SK-MEL-5 (cell line): ENCODE measurements at places on chromosomes 5 and 9. TPM values are rescaled to one million over a fixed set of nuclear protein-coding genes. Genes with fewer than 3 reads are reported as not detected.

GRCh38 chr9:97397220-97397619, 14.7 kb upstream of the TDRD7 start:
- no peak for DNase-seq

DNA sequence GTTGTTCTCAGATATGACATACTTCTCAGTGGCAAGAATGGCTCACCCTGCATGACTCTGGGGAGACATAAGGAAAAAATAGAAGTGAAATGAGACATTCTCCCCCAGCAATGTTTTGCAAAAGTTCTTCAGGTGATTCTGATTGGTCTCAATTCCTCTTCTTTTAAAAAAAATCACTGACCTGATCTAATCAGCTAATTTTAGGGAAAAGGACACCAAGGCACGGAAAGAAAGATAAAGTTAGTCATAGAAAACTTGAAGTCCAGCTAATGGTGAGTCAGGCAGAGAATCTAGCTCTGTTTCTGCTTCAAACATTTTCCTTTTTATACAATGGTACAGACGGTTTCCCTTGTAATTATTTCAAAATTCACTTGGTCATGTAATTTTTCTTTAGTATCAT, 1018.9 kb upstream of the ARRDC3 start:
- DNase-seq, result no peak

DNA sequence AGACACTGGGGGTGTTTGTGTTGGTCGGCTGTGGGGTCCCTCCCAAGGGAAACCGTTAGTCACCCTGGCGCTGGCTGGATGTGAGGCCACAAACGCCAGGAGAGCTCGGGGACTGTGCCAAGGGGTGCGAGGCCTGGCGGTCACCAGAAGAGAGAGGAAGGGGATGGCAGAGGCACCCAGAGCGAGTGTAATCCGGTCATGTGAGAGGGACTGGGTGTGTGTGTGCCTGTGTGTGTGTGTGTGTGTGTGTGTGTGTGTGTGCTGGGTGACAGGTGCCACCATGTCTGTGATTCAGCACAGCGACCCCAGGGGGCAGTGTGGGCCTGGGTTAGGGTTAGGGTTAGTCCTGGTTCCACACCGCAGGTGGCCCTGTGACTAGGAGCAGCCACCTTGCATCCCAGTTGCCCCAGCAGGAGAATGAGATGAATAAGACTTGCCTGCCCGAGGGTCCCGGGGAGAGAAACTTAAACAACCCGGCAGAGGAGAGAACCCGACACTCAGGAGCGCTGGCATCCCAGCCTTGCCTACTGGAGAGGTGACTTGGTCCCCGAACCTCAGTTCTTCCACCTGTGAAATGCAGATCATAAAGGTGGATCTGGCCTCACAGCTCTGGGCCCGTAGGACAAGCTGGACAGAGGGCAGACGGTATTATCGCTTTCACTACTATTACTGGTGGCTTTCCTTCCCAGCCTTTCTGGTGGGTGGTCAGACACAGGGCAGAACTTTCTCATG, 1.4 kb upstream of the ADAMTSL2 start:
- peak; percentile 64 for DNase-seq

The SHOC1 gene
- total RNA-seq, result 0.16 and 0.37 TPM in 2 replicates

The OTULINL gene
- 0.32 and 0.69 TPM in 2 replicates for total RNA-seq

GRCh38 chr5:167453246-167454030, 838.0 kb upstream of the WWC1 start:
- no peak for DNase-seq

DNA sequence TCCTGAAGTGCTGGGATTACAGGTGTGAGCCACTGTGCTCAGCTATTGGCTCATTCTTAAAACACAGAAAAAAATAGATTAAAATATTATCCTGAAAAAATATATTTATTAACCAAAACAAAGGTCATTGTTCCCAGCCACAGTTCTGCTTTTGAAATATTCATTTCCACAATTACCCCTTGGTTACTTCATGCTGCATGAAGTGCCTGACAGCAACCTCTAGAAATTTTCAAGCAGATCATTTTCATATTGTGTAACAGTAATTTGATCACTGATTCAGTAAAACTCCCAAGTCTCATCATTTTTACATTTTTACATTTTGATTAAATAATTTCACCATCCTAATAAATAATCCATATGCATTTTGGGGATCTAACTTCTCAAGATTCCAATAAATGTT, 18.8 kb upstream of the GNAQ start:
- DNase-seq, result no peak

DNA sequence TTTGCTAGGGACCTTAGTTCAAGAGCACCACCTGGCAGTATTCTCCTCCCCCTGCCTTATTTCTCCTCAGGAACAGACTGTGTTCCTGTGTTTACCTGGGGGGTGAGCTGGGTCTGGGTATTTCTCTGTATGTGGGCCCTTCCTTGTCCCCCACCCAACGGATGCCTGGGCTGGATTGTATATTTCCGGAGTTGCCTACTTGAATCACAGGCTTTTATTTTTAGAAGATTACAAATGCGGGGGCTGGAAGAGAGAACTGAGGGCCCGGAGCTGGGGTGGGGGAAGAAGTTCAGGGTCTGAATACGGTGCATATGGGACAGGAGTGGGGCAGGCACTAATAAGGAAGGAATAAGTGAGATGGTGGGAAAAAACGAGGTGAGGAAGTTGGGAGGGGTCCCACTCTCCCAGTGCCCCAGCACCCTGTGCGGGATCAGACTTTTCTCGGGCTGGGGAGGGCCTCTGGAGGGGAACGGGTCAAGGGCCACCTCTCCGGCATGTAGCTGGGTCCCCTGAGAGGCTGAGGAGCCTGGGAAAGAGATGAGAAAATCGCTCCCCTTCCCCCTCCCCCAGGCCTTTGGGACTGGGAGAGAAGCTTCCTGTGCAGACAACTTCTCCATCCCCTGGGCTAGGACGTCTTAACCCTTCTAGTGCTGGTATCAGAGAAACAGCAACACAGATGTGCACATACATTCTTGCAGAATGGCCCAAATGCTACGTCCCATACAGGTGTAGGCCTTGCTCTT, 42.1 kb downstream of the PCDH1 start:
- DNase-seq, result no peak

DNA sequence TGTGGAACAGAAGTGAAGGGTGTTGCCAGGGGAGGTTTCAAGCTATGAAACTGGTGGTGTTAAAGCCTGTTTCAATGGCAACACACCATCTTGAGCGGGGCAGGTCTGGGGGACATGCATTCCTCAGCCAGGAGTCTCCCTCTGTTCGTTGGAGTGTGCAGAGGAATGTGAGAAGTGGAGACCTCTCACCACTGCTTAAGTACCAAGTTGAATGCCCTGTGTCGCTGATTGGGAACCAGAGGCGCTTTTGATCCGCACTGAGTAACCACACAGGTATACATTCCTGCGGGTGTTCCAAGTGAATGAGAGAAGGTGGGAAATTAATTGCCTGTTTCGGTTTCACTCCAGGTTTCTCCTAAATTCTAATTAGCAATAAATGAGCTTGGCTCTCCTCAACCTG, 99.4 kb downstream of the LIX1 start:
- no peak for DNase-seq

- DNase-seq, result peak; percentile 12
Measured at GRCh38 chr5:87777877-87778276, 365.1 kb upstream of the CCNH start.

DNA sequence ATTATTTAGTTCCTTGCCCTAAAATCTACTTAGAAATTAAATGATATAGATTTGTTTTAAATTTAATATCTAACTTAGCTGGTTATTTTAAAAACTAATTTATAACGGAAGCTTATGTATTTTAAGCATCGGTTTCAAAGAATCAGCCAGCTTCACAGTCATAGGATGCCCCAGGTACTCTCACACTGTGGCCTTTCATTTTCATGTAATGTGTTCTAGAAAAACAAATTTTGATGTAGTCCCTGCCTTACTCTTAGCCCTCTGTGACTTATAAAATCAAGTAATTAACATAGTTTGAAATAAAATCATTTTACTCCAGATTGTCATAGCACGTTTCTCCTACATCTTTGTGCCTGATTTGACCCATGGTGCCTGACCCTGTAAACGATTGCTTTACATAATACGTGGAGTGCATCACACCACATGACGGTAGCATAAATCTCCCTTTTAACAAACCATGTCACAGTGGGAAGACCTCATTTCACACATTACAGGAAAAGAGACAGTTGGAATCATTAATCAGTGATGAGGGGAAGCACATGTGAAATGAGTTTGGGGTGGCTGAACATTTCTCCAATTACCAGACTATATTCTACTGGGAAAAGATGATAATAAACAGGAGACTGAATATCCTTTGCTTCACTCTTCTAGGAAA, 731.5 kb upstream of the CDH9 start:
- no peak for DNase-seq

DNA sequence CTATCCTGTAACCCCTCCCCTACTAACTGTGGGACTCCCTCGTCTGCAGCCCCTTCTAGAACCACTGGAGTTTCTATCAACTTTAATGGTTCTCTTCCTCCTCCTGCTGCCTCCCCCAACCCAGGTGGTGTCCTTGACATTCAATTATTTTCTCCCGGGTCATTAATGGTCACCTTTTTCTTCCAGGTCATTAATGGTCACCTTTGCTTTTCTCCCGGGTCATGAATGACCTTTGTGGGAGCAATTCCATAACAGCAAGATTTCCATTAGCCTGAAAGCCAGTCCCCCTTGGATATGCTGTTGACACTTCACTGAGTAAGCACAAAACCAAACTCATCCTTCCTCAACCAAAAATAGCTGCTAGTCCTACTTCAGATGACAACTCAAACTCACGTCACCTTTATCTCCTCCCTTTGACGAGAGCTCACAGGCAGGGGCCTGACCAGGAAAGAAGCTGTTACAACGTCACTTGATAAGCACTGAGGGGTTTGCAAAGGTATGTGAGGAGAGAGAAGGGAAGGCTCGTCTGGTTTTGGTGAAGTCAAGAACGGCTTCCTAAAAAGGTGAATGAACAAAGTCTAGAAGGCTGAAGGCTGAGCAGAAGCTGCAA, 10.9 kb downstream of the CCDC127 start:
- DNase-seq, result no peak

The C5orf58 gene
- total RNA-seq, result not detected in 2 replicates

GRCh38 chr5:133390416-133391353, 221.7 kb downstream of the FSTL4 start:
- no peak for DNase-seq

DNA sequence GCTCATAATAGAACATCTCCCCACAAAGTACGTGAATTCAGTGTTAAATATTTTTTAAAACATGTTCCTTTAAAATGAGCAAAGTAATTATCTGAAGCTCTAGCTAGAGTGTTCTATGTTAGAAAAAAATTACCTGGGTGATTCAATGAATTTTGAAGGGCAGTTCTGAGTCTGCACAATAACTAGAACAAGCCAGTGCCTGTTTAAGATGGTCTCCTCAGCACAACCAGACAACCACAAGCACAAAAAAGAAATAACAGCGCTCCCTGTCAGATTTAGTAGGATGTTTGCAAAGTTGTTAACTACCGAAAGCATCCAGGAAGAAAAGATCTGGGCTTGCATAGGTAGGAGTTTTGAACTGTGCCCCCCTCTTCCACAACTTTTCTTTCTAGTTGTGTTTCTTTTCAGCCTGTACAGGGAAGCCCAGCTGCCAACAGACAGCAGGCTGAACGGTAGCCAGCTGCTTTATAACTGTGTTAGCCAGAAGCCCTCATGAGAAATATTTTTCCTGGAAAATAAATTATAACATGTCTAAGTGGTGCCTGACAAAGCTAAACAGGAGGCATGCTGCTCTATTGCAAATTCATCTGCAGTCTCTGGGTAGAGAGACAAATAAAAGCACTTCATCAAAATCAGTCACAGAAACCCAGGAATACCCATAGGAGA, 1026.9 kb downstream of the MAT2B start:
- DNase-seq, result no peak

DNA sequence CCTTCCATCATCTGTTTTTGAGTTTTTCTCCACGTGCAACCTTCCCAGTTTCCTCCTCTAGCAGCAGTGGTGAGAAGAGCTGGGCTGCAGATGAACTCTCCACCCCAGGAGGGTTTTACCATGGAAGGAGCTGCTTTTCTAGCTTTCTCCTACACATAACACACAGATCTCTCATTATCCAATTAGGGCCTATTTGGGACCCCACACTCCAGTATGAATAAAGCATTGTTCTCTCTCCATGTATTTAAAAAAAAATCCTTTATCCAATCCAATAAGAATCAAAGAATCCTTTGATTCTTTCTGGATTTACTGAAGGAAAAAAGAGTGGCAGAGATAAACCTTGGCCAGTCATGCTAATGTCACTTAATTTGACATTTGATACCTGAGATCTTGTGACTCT, 31.6 kb upstream of the NAA35 start:
- DNase-seq, result peak; percentile 80

The NUTM2F gene
- total RNA-seq, result not detected in 2 replicates

The ANKRD31 gene
- 0.69 and 0.75 TPM in 2 replicates for total RNA-seq

GRCh38 chr5:155189981-155190380, 176.4 kb downstream of the KIF4B start:
- DNase-seq, result peak; percentile 1

DNA sequence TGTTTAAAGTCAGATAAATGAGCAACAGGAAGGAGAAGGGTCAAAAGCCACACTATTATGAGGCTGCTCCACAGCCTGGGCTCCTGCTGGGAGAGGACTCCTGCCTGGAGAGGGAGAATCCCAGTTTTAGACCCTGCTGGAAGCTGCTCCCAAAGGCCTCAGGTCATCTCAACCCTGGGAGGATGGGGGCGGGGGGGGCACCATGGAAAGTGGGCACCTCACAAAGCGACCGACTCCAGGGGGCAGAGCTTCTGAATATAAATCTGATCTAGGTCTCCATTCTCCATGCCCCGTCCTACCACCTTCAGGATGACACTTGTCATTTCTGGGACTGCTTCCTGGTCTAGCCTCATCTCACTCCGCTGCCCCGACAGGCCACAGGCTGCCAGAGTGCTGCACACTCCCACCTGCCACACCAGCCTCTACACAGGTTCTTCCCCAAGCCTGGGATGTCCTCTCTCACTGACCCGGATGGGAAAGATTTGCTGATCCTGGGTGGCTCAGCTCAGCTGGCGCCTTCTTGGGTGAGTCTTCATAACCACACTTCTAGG, 183.4 kb downstream of the GAPVD1 start:
- DNase-seq, result no peak

The CDKN2A gene
- not detected in 2 replicates for total RNA-seq

- DNase-seq, result no peak
Measured at GRCh38 chr5:65883461-65883860, 42.9 kb upstream of the ERBIN start.

The FBP2 gene
- not detected in 2 replicates for total RNA-seq

- DNase-seq, result no peak
Measured at GRCh38 chr5:103036601-103037000, 83.3 kb downstream of the GIN1 start.

GRCh38 chr5:147996379-147996778, 67.4 kb upstream of the SPINK5 start:
- no peak for DNase-seq

The URM1 gene
- 86.1 and 90.1 TPM in 2 replicates for total RNA-seq

- peak; percentile 89 for DNase-seq
Measured at GRCh38 chr5:58191443-58191842, 268.4 kb downstream of the PLK2 start.

- no peak for DNase-seq
Measured at GRCh38 chr5:144472221-144472620, 301.5 kb downstream of the KCTD16 start.

GRCh38 chr5:97163360-97163764, 19.7 kb downstream of the RIOK2 start:
- peak; percentile 42 for DNase-seq
